ENCODE measurements at places on chromosomes 2 and 18. TPM values are rescaled to one million over a fixed set of nuclear protein-coding genes. Genes with fewer than 3 reads are reported as not detected.

The ACVR1 gene
- 20.5 TPM for total RNA-seq

The GPR45 gene
- not detected for total RNA-seq

The CD8B gene
- total RNA-seq, result not detected

The GPR75 gene
- 2.6 TPM for total RNA-seq

The TCF23 gene
- not detected for total RNA-seq

The ATP6V1B1 gene
- 0.21 TPM for total RNA-seq

The OTOS gene
- total RNA-seq, result not detected

The NTSR2 gene
- total RNA-seq, result not detected

The CBLN2 gene
- total RNA-seq, result not detected

The CENPA gene
- total RNA-seq, result 0.07 TPM

The CDKL4 gene
- 0.34 TPM for total RNA-seq

The FAM110C gene
- 16.2 TPM for total RNA-seq

The ASB18 gene
- not detected for total RNA-seq

The FBXO15 gene
- total RNA-seq, result 0.78 TPM

The POTEE gene
- under 0.01 TPM for total RNA-seq

The MC5R gene
- not detected for total RNA-seq

The RIT2 gene
- total RNA-seq, result not detected

The COL3A1 gene
- total RNA-seq, result under 0.01 TPM

The SLC16A14 gene
- 7.0 TPM for total RNA-seq

The REG3A gene
- not detected for total RNA-seq

The GBX2 gene
- total RNA-seq, result not detected

The FAP gene
- 1.7 TPM for total RNA-seq

The RSAD2 gene
- 1.1 TPM for total RNA-seq

The DCDC2C gene
- not detected for total RNA-seq

The FOXI3 gene
- total RNA-seq, result not detected

The RAB31 gene
- total RNA-seq, result 45.5 TPM

The PPP1CB gene
- total RNA-seq, result 383 TPM

The C2orf49 gene
- total RNA-seq, result 38.6 TPM

The GRB14 gene
- 2.6 TPM for total RNA-seq

The KHK gene
- 0.34 TPM for total RNA-seq

The MYL12A gene
- 857 TPM for total RNA-seq

The ELP2 gene
- total RNA-seq, result 92.6 TPM

The IL36A gene
- total RNA-seq, result 1.0 TPM

The CD226 gene
- total RNA-seq, result 0.34 TPM

The DYNAP gene
- not detected for total RNA-seq

The GPR155 gene
- total RNA-seq, result 3.7 TPM

The SLC66A3 gene
- total RNA-seq, result 8.5 TPM

The CHST9 gene
- total RNA-seq, result under 0.01 TPM
